Sigmoid colon (tissue), 7 donors: ENCODE measurements at places on chromosomes 3 and 15. TPM values are rescaled to one million over a fixed set of nuclear protein-coding genes. Genes with fewer than 3 reads are reported as not detected.

DNA sequence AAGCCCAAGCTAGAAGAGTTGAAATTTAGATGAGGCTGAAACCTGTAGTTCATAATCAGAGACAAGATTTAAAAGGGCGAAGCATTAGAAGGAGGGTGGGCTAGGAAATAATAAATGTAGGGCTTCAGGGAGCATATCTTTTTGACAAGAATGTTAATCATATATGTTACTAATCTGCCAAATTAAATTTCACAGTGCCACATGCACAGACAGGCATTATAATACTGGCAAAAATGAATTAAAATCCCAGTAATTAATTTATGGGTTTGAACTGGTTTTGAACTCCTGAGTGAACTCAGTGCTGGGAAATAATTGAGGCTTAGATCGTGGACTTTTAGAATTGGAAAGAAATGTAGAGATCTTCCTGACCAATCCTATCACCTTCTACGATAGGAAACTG lies 383.5 kb upstream of the IL12A start:
- no peak overlapping the region for H3K4me3 ChIP-seq
- H3K27ac ChIP-seq: no peak overlapping the region
- H3K36me3 ChIP-seq: no peaks in the 10 kb centered on the region
- no peaks in the 10 kb centered on the region for H3K4me1 ChIP-seq
- H3K27me3 ChIP-seq: no peaks in the 10 kb centered on the region
- no peak for DNase-seq

DNA sequence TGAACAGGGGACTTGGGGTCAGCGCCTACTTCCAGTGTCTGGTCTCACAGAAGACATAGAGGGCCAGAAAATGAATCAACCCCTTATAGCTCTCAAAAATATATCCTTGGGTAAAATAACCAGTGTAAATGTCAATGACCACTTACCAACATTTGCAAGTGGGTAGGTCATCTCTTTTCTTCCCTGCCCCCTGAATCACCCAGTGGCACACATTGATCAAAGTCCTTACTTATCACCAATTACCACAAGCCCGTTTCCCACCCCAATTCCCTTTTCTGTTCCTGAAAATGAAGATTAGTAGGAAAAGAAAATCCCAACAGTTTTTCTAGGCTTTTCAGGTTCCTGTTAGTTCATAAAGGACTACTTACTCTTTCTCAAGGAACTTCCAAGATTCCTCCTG lies 70.5 kb upstream of the HEG1 start:
- DNase-seq: peak; percentile 13
- H3K36me3 ChIP-seq: no peaks in the 10 kb centered on the region
- H3K27me3 ChIP-seq: no peaks in the 10 kb centered on the region
- H3K4me3 ChIP-seq: no peak overlapping the region
- H3K27ac ChIP-seq: no peak overlapping the region

DNA sequence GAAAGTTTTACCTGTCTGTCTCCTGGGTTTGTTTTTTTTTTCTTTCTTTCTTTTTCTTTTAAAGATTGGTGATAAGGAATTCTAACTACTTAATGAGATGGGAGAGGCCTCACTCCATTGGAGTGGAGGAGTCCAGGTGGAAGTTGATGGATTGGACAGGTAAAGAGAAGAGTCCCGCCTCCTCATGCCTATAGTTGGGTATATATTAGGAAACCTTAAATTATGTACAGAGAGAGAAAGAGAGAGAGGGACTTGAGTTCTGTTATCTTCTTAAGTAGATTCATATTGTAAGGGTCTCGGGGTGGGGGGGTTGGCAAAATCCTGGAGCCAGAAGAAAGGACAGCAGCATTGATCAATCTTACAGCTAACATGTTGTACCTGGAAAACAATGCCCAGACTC lies 158.2 kb downstream of the TP63 start:
- no peaks in the 10 kb centered on the region for H3K36me3 ChIP-seq
- H3K4me1 ChIP-seq: no peaks in the 10 kb centered on the region
- H3K27ac ChIP-seq: no peak overlapping the region
- H3K4me3 ChIP-seq: no peak overlapping the region

- no peak for DNase-seq
- H3K36me3 ChIP-seq: no peaks in the 10 kb centered on the region
- no peak overlapping the region for H3K4me3 ChIP-seq
- no peaks in the 10 kb centered on the region for H3K4me1 ChIP-seq
- H3K27ac ChIP-seq: no peak overlapping the region
These were observed 35.5 kb downstream of the B3GALNT1 start for GRCh38 chr3:161069511-161070251.

DNA sequence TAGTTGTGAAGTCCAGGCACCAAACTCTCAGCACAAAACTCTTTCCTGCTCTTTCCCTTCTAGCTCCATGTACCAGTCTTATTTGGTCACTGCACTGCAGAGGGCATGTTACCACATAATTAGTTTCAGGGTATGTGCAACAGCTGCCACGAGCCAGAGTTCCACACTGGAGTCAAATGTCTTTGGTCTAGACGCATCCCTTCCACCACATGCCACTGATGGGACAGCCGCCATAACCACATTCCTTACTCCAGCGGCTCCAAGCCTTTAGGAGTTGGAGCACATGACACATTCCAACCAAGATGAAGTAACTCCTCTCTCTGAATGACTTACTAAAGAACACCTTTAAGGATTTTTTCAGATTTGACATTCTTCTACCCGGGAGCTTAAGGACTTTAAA lies 153.4 kb downstream of the ERC2 start:
- no peaks in the 10 kb centered on the region for H3K27me3 ChIP-seq
- H3K36me3 ChIP-seq: no peaks in the 10 kb centered on the region
- no peak for DNase-seq
- H3K4me1 ChIP-seq: no peaks in the 10 kb centered on the region

The ZNF860 gene
- under 0.01 TPM for total RNA-seq

DNA sequence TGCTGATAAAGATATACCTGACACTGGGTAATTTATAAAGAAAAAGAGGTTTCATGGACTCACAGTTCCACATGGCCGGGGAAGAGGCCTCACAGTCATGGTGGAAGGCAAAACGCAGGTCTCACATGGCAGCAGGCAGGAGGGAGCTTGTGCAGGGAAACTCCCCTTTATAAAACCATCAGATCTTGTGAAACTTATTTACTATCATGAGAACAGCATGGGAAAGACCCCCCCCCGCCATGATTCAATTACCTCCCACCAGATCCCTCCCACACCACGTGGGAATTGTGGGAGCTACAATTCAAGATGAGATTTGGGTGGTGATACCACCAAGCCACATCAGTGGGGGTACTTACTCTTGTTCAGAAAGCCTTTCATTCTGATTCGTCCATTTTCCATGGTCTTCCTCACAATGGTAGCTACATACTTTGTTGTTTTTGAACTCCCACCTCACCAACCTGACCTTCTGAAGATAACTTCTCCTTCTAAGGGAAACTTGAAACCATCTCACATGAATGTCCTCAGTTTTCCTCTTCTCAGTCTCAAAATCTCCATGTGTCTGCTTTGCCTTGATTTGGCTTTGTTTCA lies 275.6 kb upstream of the PROK2 start:
- no peak overlapping the region for H3K4me3 ChIP-seq
- H3K27ac ChIP-seq: no peak overlapping the region
- no peak for DNase-seq
- H3K4me1 ChIP-seq: peaks cover 16% of the 10 kb centered on the region
- H3K27me3 ChIP-seq: no peaks in the 10 kb centered on the region
- no peaks in the 10 kb centered on the region for H3K36me3 ChIP-seq

GRCh38 chr15:89362203-89363101 lies 27.8 kb upstream of the POLG start:
- DNase-seq: no peak
- H3K27me3 ChIP-seq: peaks cover 98% of the 10 kb centered on the region
- no peak overlapping the region for H3K27ac ChIP-seq

The ABHD6 gene
- 47.4 TPM for total RNA-seq

DNA sequence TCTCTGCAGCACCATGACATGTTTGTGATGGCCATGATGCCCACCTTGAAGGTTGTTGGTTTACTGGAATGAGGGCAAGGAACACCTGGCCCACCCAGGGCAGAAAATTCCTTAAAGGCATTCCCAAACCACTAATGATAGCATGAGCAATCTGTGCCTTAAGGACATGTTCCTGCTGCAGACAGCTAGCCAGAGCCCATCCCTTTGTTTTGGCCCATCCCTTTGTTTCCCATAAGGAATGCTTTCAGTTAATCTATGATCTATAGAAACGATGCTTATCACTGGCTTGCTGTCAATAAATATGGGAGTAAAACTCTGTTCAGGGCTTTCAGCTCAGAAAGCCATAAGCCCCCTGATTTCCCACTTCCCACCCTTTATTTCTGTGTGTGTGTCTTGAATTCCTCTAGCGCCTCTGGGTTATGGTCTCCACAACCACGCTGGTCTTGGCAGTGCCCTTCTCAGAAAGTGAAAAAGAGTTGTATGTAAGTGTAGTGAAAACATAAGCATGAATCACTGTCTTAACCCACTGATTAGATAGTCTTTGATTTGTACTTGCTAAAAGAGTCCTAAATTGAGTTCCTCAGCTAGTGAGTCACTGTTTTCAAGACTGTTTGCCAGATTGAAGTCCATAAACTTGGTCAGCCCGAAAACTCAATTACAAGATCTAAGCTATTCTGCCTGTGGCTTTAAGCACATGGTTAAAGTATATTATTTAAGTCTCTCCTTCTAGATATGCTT lies 19.0 kb upstream of the CCR2 start:
- H3K4me3 ChIP-seq: no peak overlapping the region
- H3K4me1 ChIP-seq: peaks cover 11% of the 10 kb centered on the region
- H3K36me3 ChIP-seq: no peaks in the 10 kb centered on the region
- no peaks in the 10 kb centered on the region for H3K27me3 ChIP-seq
- no peak overlapping the region for H3K27ac ChIP-seq
- no peak for DNase-seq
